B cell (primary cell): ENCODE measurements at places on chromosomes 12 and 14.

GRCh38 chr14:45587142-45587541 is 334.1 kb upstream of the MIS18BP1 start:
- no peak for DNase-seq

- DNase-seq, result no peak
Observed at GRCh38 chr12:52612431-52613383, 5.7 kb downstream of the KRT73 start.

GRCh38 chr14:92507174-92507768 is 6.3 kb upstream of the RIN3 start:
- DNase-seq, result peak; percentile 84

GRCh38 chr14:94673781-94674231 is 61.6 kb downstream of the SERPINA3 start:
- no peak for DNase-seq

- DNase-seq, result peak; percentile 51
Observed at GRCh38 chr12:49345825-49346658, 646 bp upstream of the DNAJC22 start.
